Kidney glomerular epithelial cell (primary cell): ENCODE measurements at places on chromosomes 11 and 22.

- DNase-seq = no peak
Measured at GRCh38 chr11:68302670-68303069, 9.7 kb upstream of the LRP5 start.

DNA sequence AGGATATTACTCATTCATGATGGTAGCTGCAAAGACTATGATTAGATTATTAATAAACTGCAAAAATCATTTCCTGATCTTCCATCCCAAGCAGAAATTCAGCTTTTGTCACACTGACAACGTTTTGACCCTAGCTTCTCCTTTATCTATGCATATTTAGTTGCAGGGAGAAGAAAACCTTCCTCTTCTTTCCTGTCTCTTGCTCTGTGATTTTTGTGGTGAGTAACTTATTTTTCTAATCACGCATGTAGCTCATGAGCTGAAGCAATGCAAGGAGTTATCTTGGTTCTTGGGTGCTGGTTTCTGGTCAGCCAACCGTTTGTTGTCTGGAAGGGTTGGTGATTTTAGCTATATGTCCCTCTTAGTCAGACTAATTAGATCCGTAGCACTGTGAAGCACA lies 56.4 kb downstream of the FDX1 start:
- no peak for DNase-seq

DNA sequence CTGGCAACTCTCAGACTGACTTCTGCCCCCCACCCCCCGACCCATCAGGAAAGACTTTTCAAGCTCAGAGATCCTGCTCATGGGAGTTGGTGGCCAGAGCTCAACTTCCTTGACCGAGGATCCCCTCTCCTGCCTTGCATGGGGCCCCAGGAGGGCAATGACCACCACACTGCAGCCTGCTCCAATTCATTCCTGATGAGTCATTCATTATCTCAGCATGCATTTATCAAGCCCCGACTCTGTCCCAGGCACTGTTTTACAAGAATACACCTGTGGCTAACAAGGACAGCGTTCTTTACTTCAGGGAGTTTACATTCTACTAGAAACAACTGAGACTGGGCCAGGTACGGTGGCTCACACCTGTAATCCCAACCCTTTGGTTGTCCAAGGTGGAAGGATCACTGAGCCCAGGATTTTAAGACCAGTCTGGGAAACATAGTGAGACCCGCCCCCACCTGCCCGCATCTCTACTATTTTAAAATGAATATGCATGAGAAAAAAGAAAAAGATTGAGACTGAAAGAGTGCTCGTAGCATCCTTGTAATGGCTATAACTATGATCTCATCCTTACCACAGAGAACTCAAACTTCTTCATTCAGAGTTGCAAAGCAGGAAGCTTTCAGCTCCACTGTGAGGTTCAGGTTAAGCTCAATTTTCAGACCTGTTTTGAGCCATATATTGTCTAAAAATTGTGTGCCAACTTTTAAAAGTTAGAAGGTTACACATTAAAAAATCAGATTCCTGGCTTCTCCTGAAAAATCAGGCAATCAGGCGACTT lies 60.4 kb downstream of the FEZ1 start:
- DNase-seq = no peak

DNA sequence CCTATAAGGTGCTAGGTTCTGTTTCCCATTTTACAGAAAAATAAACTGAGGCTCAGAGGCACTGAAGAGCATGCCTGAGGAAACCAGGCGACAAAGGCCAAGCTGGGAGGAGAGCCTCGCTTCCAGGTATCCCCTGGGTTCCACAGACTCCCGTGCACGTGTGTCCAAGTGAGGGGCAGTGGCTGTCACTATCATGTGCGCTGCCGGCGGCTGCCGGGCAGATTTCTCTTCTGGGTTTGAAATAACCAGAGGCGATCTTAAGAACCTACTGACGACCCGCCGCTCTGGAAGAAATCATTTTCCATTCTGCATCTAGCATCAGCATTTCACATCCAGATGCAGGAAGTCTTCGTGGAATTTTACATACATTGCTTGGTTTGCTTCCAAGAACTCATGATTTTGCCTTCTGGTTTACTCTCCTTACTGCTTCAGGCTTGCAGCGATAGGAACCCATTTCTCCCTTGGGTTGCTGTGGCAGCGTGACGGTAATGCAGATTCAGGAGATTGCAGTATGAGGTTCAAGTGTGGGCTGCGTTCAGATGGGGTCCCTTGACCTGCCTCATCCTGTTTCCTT lies 28.6 kb downstream of the ARHGAP8 start:
- DNase-seq = no peak

DNA sequence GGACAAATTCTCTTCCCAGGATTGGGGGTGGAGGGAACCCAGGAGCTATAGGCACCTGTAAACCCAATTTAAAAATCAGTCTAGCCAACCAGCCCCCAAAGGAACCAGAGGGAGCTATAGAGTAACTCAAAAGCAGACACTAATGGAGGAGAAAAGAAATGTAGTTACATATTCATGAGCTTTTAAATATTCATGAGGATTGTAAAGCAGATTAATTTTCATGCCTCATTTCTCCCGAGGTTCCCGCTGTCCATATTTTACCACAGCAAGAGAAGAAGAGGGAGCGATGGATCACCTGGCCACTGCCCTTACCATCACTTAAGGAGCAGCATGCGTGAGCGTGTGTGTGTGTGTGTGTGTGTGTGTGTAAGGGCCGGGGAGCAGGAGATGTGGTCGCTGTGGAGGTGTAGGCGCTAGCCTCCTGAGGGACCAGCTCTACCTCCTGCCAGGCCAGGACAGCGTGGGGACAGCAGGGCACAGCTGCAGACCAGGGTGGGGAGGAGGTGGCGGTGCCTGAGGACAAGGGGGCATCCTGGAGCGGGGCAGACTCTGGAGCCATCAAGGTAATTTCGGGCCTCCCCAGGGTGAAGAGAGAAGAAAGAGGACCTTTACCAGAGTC lies 100.7 kb upstream of the THY1 start:
- DNase-seq = no peak

DNA sequence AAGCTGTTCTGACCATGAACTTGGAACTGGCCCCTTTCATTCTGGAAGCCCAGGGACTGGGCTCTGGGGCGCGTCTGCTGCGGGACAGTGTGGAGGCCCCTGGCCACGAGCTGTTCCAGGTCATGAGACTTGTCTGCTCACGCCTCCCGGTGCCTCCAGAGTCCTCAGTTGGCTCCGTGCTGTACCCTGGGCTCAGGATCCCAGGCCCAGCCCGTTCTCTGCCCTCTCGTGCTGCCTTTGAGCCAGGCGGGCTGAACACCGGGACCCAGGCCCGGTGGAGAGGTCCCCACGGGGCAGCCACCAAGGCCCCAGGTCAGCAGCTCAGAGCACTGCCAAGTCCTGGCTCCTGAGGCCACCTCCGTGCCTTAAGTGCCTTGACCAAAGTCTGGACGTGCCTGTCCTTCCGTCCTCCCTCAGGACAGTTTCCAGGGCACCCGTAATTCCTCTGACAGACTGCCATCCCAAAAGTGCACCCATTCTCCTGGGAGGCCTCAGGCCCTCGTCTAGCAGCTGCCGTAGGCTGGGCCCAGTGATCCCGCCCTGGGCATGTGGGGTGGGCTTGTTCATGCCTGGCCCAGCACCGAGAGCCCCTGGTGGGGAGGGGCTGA lies 36.3 kb upstream of the PPARA start:
- DNase-seq = no peak

DNA sequence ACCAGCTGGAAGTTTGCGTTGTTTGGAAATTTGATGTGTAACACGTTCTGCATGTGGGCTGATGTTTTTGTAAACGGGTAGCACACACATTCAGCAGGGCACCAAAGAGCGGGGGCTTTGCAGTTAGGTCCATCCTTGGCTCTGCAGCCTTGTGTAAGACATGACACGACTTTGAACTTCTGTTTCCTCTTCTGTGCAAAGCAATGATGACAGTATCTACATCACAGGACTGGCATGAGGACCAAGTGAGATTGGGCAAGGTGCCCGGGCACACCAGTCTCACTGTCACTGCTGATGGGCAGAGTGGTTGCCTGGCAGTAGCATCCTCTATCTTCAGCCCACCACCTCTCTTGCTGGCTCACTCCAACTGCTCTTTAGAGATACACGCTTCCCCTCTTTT lies 3.3 kb downstream of the TCN2 start:
- no peak for DNase-seq

- DNase-seq = peak; percentile 41
Measured at GRCh38 chr11:110763249-110764011, 51.2 kb upstream of the ARHGAP20 start.

- peak; percentile 3 for DNase-seq
Measured at GRCh38 chr11:40129266-40129665, 1330.2 kb downstream of the LRRC4C start.

GRCh38 chr11:65912845-65913244 lies 6.0 kb downstream of the C11orf68 start:
- no peak for DNase-seq

- no peak for DNase-seq
Measured at GRCh38 chr11:70552167-70553150, 154.1 kb downstream of the CTTN start.

GRCh38 chr22:39236321-39237317 lies 8.2 kb downstream of the PDGFB start:
- DNase-seq = no peak

DNA sequence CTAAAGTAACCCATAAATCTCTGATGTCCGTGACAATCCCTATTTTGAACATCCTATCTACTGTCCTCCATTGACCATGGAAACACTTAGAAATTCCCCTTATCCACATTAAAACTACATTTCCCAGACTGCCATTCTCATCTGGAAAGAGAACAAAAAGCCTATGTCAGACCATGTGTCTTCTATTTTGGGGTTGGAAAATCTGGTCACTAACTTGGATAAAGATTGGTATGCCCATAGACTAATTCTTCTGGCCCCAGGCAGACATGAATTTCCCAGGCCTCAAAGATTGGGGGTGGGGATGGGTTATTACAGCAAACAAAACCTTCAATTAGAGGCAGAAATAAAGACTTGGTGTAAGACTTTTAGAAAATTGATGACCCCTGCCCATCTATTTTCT lies 30.9 kb upstream of the CREB3L1 start:
- no peak for DNase-seq

DNA sequence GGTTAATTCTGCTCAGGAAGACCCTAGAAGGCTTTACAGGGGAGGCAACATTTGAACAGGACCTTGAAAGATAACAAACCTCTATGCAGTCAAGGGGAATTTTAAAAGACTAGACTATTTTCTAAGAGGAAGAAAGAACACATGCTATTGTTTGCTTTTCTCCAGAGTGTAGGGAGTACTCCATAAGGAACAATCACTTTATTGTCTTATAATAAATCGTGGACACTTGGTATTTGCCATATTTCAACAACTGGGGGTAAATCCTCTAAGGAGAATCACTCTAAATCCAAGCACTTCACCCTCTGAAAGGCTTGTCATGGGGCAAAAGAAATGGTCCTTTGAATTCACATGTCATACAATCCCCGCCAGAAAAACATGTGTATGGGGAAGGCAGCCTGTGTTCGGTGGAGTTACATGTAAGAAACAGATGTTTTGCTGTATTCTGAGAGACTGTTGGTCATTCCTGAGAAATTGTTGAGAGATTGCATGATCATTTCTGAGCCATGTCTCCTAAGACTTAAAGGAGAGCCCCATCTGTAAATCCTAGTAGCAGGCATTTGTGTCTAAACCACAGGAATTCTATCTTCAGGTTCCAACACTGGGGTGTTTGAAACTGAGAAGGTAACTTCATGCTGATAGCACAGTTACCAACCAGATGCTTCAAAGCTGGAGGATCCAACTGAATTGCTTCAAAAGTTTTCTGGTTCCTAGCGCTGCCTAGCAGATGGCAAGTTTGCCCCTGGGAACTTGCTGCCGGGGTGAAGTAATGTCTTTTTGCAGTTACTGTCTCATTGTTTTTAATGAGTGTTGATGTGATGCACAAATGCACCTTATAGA lies 66.8 kb downstream of the FZD4 start:
- peak; percentile 31 for DNase-seq

DNA sequence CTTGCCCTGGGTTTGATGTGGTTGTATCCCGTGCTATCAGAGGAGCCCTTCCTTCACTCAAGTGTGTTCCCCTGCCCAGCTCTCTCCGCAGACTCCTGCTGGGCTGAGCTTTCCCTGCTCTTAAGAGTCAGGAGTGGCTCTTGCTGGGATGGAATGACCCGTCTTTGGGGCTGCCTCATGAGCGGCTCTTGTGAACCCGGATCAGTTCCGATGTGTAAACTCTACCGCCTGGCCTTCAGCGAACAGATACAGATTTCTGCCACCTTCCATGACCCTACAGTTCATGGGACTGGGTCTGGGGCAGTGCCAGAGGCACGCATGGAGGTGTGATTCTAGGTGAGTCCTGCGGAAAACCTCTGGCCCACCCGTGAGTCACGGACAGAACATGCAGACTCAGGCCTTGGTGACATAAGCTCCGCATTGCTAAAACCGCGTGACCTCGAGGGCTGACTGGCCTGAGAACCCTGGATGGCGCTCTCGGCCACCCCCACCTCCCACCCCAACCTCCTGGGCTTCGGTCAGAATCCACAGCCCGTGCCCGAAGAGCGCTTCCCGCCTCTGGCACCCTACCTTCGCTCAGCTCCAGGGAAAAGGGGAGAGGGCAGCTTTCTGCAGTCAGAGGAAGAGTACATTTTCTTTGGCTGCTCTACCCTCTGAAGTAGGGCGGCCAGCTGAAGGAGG lies 1.3 kb upstream of the ZBTB16 start:
- no peak for DNase-seq

DNA sequence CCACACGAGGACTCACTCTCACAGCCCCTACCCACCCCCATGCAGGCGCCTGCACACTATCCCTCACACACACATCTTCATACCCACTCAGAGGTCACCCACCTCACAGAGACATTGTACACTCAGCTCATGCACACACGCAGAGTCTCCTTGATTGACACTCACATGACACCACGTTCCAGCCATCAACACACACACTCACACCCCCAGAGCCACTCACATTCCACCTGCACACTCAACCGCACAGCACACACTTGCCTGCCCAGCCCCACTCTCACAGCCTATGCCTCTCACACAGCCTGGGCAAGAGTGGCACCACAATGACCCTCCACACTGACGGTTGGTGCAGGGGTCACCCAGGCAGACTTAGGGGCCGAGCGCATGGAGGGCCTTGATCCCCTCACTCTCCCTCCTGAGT lies 2.2 kb downstream of the SPI1 start:
- DNase-seq = peak; percentile 47

- DNase-seq = peak; percentile 38
Measured at GRCh38 chr11:27485930-27486773, 13.6 kb upstream of the LGR4 start.

DNA sequence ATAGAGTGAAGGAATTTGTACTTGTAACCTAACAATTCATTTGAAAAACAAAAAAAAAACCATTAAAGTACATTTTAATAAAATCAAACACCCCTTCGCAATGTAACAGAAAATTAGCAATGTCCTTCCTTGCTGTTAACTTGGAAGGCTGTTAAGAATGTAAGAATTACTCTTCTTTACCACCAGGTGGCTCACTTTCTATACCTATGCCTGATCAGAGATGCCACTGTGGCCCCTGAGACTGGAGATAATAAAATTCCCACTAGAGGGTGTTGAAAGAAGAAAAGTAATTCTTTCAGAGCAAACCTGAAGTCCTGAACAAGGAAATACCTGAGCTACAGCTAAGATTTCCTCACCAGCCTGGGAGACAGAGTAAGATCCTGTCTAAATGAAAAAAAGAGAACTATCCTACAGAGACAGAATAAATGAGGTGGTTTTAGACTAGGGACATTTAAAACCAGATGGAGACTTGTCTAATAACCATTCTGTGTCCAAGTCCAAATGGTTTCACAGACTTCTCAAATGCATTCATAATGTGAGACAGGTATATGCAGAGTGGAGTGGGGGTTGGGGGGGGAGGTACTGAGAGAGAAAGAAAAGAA lies 1089.3 kb downstream of the FAM181B start:
- DNase-seq = peak; percentile 71

- peak; percentile 54 for DNase-seq
Measured at GRCh38 chr22:35150183-35151107, 84.5 kb downstream of the ISX start.

- no peak for DNase-seq
Measured at GRCh38 chr22:44214764-44215163, 34.0 kb downstream of the PARVG start.
